NCI-H1105 (cell line): ENCODE measurements at places on chromosomes 3 and 15.

DNA sequence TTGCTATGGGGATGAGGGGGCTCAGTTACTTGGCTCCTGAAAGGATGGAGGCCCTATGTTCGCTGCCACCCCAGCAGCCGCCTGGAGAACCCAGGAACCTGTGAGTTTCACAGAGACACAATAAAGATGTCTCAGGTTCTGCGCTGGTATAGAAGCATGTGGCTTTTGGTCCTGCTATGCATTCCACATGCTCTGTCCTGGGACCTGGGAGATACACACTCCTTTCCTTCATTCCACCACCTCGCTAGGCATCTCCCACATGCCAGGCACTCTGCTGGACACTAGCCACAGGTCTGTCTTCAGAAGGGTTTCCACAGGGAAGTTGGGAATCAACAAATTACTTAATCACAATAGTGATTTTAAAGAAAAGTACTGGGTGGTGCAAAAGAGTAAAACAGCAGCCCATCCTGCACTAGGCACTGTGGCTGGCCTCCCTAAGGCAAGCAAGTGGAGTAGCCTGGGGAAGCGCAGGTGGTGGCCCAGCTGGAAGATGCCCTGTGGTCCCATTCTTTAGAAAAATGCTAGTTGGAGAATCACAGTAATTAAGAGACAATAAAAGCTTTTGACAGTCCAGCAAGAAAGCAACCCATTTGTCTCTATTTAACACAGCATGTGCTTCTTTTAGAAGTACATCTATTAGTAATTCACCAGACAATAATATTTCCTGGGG is 408.9 kb upstream of the WNT5A start:
- DNase-seq = no peak

- no peak for DNase-seq
These were observed 37.0 kb downstream of the ITGB5 start for GRCh38 chr3:124850212-124850611.

- DNase-seq = no peak
These were observed 46.6 kb downstream of the HHLA2 start for GRCh38 chr3:108342837-108343486.

- no peak for DNase-seq
These were observed 8.6 kb downstream of the IRAK2 start for GRCh38 chr3:10173095-10173925.

DNA sequence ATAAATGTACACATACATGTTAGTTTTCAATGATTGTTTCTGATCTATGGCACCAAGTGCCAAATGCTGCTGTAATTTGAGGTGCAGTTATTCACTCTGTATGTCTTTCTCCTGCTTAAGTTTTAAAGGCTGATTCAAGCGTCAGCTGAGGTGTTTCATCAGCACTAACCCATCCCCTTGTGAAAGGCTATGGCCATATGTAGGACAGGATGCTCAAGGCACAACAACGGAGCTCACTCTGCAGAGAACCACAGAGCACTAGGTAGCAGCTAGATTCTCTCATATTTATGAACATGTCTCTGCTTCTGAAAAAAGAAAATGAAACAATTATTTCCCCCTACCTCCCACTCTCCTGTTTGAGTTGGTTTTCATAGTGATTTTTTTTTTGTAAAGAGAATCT is 340.0 kb upstream of the TMCO5A start:
- DNase-seq = no peak

DNA sequence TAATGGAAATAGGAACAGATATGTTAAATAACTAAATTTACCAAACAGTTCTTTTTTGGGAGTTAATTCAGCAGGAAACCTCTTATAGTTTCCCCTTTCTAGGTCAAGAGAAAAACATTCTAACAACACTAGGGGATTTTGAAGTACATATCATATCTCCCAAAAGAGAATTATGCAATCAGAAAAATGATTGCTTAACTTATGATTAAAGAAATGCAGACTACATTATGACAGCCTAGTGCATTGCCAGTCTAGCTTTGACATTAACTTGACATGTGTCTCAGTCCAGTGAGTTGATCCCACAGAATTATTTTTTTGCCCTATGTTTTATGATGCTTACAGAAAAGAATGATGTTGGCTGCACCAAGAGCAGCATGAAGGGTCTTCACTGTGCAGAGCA is 31.7 kb upstream of the NPHP3 start:
- DNase-seq = no peak

DNA sequence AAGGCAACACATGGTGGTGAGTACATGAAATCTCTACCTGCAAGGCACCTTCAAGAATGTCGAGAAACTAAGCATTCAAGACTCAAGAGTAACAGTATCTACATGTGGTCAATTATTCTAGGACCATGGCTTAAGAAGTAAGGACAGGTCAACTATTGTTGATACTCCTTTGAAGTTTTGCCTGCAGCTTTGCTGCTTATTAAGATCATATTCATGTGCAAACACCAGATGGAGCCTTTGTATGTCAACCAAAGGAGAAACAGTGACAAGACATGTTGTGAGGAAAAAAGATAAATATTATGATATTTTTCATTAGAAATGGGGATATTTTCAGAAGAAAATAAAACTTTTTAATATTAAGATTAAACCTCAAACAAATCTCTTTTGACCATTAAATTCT is 52.3 kb upstream of the FGF7 start:
- no peak for DNase-seq

DNA sequence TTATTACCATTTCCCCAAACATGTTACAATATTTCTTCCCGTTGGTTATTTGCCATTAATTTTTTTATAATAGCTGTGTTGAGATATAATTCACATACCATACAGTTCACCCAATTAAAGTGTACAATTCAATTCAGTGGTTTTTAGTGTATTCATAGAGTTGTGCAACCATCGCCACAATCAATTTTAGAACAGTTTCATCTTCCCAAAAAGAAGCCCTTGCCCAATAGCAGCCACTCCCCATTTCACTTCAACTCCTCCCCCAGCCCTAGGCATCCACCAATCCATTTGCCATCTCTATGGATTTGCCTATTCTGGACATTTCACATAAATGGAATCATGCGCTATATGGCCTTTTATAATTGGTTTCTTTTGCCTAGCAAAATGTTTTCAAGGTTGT is 225.1 kb downstream of the EPHB1 start:
- no peak for DNase-seq

- no peak for DNase-seq
These were observed 489.8 kb downstream of the LPP start for GRCh38 chr3:188643736-188644135.

- no peak for DNase-seq
These were observed 13.1 kb upstream of the DUT start for GRCh38 chr15:48318131-48318530.

DNA sequence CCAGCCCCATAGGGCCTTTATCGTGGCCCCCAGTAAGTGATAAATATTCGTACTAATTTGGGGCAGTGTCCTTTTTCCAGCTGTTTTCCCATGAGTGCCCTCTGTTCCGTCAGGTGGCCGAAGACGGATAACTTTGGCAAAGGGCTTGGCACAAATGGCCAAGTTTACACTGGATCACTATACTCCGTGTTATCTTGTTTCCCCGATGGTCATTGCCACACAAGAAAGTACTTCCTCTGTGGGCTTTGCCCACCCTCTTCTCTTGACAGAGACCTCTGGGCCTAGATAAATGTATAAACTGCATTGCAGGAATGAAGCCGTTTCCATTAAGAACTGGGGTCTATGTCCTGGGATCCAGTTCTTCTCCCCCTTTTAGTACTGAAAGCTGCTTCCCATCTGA is 39.1 kb downstream of the SMAD3 start:
- no peak for DNase-seq

DNA sequence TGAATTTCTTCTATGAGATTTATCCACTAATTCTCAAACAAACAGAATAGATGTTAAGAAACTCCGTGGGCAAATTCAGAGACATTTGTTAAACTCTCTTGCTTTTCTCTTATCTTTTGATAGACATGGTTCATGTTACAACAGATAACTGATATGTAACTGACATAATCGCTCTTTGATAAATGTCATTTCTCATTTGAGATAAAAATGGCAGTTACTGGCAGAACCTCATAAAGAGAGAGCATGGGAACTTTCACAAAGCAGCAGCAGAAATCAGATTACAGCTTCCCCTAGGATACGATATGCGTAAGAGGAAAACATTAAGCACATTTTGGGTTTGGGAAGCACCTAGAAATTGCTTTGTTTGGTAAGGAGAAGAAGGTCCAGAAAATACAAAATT is 126.1 kb downstream of the CADPS start:
- no peak for DNase-seq

DNA sequence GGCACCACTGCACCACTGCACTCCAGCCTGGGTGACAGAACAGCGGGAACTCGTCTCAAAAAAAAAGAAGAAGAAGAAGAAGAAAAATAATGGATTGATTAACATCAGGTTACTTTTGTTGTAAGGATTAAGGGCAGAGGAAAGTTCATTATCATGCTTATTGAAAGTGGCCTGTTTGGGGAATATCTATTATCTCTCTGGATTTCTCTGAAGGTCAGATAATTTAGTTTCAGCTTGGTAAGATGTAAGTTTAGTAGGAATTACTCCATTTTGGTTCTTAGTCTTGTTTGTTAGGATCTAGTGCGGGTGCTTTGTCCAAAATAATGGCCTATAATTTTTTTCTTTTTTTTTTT is 2.5 kb upstream of the MTMR14 start:
- DNase-seq = no peak

GRCh38 chr3:172065967-172066762 is 26.8 kb downstream of the FNDC3B start:
- DNase-seq = no peak

DNA sequence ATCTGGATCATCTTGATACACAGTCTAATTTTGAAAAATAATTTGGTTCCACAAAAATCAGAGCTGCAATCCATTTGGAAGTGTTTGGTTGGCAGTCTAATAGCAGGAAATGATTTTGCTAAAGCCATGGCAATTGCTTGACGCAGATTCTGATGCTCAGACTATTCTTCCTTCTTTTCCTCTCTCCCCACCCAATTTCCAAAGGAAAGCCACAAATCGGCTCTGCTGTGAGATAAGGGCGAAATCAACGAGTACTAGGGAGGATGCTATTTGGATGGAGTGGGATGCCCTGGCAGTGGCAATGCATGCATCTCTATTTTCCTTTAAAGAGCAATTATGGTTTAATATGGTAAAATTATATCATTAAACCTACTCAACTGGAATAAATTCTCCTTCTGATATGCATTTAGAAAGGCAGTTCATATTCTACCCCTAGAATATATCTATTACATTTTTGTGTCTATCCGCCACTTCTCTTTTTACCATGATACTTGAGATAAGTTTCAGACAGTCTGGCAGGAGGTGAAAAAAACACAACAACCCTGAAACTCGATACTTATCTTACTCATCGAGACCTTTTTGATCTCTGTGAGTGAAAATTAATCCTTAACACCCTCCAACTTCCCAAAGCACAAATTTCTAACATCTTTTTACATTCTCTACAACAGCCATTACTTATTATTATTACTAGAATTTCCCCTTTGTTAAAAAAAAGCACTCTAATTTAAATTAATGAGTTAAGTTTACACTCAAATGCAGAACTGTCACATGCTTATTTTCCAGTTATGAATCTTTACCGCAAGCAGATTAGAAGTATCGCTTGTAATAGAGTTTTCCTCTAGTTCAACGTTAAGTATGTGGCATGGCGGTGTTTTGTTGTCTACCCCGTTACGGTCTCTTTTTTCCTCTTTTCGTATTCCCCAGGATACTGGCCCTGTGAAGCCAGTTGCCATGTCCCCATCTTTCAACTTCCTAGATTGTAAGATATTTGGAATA is 433.3 kb downstream of the FOXP1 start:
- no peak for DNase-seq

DNA sequence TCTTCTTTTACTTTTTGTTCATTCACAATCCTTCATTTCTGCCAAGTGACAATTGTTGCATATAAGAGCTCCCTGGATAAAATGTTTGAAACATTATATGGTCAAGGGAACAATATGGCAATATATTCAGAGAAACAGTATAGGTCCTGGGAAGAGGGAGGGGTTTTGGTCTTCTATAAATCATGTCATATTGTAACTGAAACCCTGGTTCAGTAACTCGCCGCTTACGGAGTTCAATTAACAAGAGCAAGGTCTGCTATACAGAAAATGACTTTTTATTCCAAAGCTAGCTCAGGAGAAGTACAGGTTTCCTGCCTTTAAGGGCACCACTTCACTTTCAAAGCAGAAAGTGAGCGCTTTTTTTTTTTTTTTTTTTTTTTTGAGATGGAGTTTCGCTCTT is 522.1 kb upstream of the TGFBR2 start:
- DNase-seq = no peak

DNA sequence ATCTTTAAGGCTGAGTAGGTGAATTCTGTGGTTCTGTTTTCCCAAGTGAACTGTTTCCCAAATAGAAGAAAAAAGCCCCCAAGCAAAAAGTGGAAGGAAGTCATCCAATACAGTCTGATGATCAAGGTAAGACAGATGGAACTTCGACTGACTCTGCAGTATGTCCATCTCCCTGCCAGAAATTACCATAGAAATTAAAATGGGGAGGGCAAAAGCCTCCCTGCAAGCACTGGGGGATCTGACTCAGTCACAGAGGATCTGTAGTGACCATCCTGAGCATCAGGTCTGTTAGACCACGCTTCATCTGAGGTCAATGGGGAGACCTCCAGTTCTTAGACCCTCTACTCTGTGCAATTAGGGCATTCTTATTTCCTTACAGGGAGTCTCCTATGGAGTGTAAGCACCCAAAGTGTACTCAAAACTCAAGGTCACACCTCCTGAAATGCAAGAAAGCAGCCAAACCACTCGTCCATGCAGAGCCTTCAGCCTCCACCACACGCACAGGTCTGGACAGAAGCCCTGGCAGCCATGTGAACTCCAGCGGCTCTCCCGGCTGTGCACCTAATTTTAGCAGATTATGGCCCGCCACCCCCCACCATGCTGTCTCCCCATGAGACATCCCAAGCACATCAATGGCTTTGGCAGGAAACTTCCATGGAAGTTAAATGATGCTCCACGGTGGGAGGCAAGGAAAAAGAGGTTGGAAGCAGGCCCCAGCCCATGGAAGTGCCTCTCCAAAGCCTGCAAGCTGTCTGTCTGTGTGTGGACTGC is 348.7 kb downstream of the NTRK3 start:
- DNase-seq = no peak

DNA sequence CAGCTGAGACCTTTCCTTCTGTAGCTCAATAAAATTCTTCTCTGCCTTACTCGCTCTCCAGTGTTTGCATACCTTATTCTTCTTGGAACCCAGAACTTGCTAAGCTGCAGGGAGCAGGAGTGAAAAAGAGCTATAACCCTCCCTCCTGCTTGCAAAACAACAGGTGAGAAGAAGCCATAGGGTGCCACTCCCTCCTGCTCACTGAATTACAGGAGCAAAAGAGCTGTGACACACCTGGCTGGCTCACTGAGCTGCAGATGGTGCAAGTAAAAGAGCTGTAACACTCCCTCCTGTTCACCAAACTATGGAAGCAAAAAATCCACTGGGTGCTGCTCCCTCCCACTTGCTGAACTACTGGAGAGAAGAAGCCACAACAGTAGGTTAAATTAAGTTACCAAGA is 44.2 kb upstream of the C2CD4B start:
- no peak for DNase-seq

DNA sequence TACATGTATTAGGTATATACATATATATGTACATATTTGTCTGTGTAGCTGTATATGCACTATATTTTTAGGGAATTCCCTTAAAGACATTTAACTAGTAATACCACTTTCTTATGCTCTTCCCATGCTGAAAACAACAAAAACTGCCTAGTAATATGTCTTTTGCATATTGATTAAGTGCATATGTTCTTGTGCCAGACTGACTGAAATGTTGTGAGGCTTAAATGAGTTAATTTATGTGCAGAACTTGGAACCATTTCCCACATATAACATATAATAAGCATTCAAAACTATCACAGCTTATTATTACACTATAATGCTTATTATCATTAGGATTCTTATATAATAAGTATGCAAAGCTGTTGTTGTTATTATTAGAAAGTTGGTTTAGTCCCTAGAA is 318.0 kb upstream of the KCNMB2 start:
- DNase-seq = no peak

- DNase-seq = peak; percentile 92
These were observed 8.9 kb downstream of the ECE2 start for GRCh38 chr3:184284696-184285095.
